Large intestine (tissue), 12 donors: ENCODE measurements at places on chromosomes 6 and 20.

DNA sequence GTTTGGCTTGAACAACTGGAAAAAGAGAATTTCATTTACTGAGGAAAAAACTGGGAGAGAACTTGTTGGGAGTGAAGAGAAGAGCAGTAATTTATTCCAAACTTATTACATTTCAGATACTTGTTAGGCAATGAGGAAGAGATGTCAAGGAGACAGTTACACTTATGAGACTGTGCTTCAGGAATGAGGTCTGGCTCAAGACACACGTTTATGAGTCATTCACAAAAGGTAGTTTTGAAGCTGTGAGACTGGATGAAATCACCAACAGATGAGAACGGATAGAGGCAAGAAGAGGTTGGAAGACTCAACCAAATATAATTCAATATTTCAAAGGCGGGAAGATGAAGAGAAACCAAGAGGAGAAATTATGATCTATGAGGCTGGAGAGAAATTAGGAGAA, 70.6 kb upstream of the DEFB112 start:
- no peak for DNase-seq

GRCh38 chr20:388034-388994, 7.8 kb downstream of the TRIB3 start:
- DNase-seq: no peak

GRCh38 chr6:160039441-160039840, 70.6 kb downstream of the IGF2R start:
- DNase-seq: no peak

- no peak for DNase-seq
Measured at GRCh38 chr6:13614126-13614925, 809 bp upstream of the NOL7 start.

GRCh38 chr6:26333476-26334297, 31.3 kb upstream of the BTN3A2 start:
- DNase-seq: no peak

DNA sequence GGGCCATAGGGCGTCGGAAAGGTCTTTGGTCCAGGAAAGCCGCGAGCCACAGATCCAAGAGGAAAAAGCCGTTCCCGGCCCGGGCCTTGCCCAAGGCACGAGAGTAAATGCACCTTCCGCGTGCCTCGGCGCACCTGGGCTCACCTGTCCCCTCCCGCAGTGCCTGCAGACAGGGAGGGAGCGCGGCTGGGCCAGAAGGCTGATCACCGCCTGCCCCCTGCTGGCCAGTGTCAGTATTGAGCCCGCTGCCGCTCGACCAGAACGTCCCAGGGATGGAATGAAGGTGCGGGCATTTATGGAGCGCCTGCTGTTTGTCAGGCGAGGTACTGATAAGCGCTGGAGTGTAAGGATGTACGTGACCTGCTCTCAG, 679 bp upstream of the LPIN3 start:
- DNase-seq: peak; percentile 94

DNA sequence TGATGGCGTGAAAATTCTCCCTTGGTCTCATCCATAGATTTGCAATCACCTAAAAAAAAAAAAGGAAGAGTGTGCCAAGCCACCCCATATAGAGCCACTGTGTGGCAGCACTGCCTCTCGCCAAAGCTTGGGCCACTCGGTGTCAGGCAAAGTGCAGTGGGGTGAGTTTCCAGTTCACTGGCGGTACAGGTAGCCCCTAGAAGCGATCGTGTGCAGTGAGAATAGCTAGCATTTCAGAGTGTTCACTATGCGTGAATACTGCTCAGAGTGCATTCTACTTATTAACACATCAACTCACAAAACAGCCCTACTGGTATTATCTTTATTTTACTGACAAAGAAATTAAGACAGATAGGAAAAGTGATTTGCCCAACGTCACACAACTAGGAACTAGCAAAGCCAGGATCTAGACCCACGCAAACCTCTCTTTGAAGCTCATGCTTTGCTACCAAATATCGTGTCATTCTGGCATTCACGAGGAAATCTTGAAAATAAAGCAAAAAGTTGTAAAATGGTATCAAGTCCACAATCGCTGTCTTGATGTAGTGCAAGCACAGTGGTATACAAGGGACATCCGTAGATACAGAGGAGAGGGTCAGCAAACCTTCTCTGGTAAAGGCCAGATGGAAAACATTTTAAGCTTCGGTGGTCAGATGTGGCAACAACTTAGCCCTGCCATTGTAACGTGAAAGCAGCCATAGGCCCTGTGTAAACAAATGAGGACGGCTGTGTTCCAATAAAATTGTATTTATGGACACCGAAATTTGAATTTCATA, 10.4 kb upstream of the GCNT2 start:
- DNase-seq: peak; percentile 67

GRCh38 chr20:36120991-36121390, 33.5 kb upstream of the EPB41L1 start:
- DNase-seq: no peak

- DNase-seq: no peak
Measured at GRCh38 chr6:150347845-150348244, 21.0 kb upstream of the IYD start.

DNA sequence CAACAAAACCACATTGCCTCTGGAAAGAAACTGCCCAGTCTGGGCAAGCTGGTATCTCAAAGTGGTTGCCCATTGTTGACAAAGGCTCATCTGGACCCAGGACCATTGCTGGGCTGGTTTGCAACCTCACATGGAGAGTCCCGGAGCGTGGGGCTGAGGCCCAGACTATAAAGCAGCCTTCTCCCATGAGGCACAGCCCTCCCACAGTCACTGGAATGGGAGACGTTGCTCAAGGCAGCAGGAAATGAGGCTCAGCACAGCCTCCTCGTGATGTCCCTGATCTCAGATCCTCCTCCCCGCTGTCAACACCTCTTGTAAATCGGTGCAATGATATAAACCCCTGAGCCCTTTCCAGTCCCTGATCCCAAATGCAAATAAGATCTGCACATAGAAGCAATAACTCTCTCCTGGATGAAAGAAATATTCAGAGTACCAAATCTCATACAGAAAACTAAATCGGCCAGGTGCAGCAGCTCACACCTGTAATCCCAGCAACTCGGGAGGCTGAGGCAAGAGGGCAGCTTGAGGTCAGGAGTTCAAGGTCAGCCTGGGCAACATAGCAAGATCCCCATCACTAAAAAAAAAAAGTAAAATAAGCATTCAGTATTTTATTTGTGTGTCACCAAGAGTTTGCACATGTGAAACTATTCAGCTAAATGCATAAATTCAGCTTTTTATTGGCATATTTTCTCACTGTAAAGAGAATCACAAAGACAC, 103.0 kb upstream of the RREB1 start:
- no peak for DNase-seq

DNA sequence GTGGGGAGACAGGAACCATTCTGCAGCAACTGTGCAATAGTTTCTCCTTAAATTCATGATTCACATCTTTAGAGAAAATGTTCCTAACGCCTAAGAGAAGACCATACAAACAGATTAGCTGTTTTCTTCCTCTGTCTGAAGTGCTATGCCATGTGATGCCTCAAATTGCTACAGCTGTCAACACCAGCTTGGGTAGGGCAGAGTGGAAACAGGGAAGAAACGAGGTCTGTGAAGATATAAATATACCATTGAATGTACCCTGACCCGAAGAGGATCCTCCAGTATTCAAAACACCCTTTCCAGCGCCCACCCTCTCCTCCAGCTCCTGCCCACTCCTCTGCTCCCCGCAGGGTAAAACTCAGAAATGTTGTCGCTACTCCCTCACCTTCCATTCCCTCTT, 40.3 kb upstream of the PRND start:
- no peak for DNase-seq

DNA sequence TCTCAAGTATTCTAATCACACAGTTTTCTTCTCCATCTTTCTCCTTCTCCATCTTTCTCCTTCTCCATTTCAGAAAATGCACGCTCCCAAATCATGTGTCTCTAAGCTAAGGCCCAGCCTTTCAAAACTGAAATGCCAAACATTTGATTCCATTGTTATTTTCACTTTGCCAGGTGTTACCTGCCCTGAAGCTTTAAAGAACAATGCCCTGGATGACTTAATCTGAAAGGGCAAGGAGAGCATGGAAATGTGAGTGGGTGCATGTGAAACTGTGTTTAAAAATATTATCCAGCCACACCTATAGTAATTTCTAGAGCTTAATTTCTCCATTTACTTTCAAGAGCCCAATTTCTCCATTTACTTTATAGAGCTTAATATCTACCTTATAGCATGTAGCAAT, 42.4 kb upstream of the GCLC start:
- no peak for DNase-seq

GRCh38 chr20:33773412-33774089, 37.6 kb upstream of the CHMP4B start:
- no peak for DNase-seq

DNA sequence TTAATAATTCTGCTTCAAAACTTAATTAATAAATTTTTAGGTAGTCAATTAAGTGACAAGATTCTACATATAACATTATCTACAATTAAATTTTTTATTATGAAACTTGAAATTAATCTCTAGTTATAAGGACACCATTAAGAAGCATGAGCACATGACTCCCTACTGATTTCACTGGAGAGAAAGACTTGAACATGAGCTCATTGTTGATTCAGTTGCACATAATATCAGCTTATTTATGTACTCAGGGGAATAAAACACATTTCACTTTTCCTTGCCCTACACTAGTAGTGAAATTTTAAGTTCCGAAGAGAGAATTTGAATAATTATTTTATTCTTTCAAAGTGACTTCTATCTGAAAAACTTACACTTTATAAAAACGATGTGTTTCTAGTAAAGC, 370.2 kb upstream of the EPHA7 start:
- DNase-seq: no peak

DNA sequence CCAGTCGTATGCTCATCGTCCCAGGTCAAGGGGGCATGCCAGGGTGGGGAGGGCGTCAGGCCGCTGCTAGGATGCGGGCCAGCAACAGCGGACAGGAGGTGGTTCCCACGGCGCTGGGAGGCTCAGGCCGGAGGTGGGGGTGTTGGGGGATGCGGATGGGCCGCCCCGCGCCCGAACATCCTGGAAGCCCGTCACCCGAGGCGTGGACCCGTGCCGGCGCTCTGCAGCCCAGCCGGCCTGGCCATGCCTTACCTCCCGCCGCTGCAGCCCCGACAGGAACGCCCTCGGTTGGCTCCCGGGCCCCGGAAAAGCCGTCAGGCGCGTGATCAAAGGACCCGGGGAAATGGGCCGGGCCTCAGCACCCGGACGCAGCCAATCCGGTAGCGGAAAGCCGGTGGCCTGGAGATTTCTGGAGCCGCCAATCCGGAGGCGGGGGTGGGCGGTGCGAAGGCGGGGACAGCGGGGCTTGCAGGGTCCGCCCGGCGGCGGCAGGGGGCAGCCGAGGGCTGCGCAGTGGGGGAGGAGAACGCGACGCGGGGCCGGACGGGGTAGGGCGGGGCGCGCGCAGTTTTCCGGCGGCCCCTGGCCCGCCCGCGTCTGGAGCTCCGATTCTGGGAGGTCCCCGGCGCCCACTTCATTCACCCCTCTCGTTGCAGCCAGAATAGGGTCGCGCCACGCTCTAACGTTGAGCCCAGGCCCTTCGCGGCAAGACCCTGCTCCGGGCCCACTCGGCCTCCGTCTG, at the start of gene SMIM29:
Gene SMIM29 (minus strand): TSS at position 280 of the 742 bp plus-strand sequence. CDS start 1,215 bp downstream, outside the sequence.
- peak; percentile 97 for DNase-seq

DNA sequence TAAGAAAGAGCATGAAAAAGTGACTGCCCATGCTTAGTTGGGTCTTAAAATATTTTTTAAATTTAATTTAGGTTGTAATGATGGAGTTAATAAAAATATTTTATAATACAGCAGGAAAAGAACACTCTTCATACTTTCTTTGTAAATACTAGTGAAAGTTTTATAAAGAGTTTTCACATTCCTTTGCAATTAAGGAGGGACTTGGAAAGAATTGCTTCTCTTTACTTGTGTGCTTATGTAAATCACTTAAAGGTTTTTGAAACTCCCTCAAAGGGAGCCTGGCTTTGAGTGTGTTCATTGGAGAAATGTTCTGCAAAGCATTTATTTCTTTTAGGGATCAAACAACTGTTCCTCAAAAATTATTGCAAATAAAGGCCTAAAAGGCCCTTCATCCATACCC, 11.6 kb upstream of the TFAP2B start:
- no peak for DNase-seq

DNA sequence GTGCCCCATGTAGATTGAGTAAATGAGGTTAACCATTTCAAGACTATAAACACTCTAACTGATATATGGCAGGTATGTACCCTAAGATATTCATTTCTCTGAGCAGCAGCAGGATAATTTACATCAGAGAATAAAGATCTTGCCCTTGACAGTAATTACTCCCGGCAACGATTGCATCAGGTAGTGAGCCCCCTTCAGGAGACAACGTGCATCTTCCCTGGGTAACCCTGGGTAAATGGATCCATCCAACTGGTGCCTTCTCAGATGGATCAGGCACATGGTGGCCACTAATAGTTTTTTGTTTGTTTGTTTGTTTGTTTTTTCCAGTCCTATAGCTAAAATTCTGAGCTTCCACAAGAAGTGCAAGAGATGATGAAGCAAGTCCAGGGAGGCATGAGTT, 469.4 kb upstream of the SLC35B3 start:
- DNase-seq: no peak

- DNase-seq: no peak
Measured at GRCh38 chr6:13286181-13286580, 42.2 kb downstream of the TBC1D7 start.

DNA sequence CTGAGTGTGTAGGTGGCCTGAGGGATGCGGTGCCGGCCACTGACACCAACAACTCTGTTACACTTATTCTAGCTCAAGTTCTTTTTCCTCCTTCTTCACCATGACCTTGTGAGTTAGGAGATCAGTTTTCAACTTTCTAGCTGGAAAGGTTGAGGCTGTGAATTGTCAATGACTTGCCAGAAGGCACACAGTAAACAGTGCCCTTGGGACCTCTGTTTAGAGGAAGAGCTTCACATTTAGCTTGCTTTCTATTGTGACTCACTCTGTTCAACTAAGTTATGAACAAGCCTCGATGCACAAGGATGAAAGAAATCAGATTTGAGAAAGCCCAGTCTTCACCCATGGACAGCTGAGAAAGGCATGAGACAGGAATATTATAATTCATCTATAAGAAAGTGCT, 455.6 kb downstream of the MAFB start:
- DNase-seq: no peak

DNA sequence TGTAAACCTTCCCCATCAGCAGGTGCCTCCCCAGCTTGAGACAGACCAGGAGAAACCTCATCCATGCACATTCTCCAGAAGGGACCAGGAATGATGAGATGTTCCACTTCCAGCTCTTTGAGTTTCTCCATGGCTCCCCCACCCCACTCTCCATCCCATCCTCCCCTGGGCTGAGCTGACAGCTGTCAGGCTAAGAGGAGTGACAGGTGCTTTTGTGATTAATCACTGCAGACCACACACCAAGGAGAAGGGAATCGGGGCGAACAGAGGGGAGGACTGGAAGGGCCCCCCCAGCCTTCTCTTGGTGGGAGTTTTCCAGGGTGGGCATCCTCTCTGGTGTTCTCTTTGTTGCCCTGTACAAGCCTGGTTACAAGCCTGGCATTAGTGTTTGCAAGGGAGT, 56.1 kb upstream of the ZFAND3 start:
- no peak for DNase-seq

DNA sequence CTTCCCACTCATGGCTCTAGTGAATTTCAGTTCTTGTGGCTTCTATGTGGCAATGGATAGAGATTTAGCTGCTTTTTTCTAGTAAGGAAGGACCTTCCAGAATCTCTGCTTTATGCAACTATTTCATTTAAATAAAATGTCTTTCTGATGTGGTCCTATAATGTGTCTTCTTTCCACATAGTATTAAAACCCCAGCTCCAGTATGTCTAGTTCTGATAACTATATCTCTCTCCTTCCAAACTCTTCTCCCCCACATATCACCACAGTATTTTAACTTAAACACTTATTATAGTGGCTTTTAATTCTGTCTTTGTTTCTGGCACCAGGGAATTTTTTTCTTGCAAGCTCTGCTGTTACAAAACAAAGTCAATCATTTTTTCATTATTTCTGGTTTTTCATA, 40.6 kb upstream of the SUMO4 start:
- no peak for DNase-seq

GRCh38 chr6:139591075-139591865, 216.8 kb upstream of the CITED2 start:
- no peak for DNase-seq
